ENCODE measurements at places on chromosomes 7 and 10. TPM values are rescaled to one million over a fixed set of nuclear protein-coding genes. Genes with fewer than 3 reads are reported as not detected.
A peak's percentile ranks its signal among the peaks of the same experiment; 100 is the strongest.

DNA sequence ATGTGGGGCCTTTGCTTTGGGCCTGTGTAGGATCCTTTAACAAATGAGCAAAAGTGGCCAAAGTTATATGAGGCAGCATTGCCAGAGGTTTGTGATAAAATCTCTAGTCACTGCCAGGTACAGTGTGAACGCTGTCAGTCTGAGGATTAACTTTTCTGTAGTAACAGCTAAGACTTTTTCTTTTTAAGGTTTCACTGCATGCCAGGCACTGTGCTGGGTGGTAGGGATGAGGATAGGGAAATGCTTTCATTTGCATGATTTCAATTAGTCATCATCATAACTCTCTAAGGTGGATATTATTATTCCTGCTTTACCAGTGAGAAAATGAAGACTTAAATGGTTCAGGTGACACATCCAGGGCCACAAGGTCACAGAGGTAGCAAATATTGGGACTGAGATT lies 79.7 kb upstream of the BMPER start:
- H3K36me3 ChIP-seq = no peaks in the 10 kb centered on the region
- no peak for DNase-seq
- H3K27ac ChIP-seq = no peak overlapping the region
- H3K4me1 ChIP-seq = no peaks in the 10 kb centered on the region

DNA sequence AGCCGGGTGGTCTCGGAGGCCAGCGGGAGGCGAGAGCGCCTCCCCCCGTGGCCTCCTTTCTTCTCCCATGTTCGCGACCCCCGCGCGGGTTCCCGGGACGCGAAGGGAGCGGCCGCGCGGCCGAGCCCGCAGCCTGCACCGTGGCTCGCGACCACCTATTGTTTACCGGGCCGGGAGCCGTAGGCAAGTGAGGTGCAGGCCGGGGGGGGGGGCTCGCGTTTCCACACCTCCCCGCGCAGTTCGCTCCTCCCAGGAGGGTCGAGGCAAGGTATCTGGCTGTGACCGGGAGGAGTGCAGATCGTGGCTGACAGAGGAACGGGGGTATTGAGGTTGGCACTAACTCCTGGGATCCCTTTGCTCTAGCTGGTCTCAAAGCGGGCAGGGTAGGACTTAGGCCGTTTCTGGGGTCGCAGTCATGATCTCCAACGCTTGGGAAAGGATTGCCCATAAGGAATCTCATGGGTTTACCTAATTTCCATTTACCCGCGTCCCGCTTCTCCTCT lies 734 bp downstream of the PTPN12 start:
- peaks cover 32% of the 10 kb centered on the region for H3K4me1 ChIP-seq
- DNase-seq = peak; percentile 80
- no peaks in the 10 kb centered on the region for H3K27me3 ChIP-seq
- H3K27ac ChIP-seq = peak overlapping the region; percentile 97

Gene PPIA
- total RNA-seq = 970 TPM

- no peaks in the 10 kb centered on the region for H3K27me3 ChIP-seq
- H3K27ac ChIP-seq = no peak overlapping the region
- H3K4me1 ChIP-seq = no peaks in the 10 kb centered on the region
Observed at GRCh38 chr7:3201306-3201705, 99.7 kb upstream of the SDK1 start.

DNA sequence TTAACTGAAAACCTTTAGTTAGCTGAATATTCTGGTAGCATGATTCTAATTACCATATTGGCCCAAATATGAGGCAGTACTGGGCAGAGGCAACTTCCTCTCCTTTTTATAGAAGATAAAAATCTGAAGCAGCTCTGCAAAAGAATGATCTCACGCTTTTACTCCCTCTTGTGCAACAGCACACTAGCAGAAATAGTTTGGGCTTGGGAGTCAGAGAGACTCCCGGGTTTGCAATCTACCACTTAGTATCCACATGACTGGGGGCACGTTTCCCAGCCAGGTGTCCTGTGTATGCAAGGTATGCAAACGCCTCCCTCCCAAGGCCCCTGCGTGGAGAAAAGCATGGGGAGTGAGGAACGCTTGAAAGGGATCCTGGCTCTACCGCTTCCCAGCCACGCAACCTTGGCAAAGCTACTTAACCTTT lies 47.2 kb upstream of the RHEB start:
- H3K4me1 ChIP-seq = peaks cover 5% of the 10 kb centered on the region
- H3K4me3 ChIP-seq = no peak overlapping the region
- peak; percentile 69 for DNase-seq
- H3K36me3 ChIP-seq = peaks cover 49% of the 10 kb centered on the region

DNA sequence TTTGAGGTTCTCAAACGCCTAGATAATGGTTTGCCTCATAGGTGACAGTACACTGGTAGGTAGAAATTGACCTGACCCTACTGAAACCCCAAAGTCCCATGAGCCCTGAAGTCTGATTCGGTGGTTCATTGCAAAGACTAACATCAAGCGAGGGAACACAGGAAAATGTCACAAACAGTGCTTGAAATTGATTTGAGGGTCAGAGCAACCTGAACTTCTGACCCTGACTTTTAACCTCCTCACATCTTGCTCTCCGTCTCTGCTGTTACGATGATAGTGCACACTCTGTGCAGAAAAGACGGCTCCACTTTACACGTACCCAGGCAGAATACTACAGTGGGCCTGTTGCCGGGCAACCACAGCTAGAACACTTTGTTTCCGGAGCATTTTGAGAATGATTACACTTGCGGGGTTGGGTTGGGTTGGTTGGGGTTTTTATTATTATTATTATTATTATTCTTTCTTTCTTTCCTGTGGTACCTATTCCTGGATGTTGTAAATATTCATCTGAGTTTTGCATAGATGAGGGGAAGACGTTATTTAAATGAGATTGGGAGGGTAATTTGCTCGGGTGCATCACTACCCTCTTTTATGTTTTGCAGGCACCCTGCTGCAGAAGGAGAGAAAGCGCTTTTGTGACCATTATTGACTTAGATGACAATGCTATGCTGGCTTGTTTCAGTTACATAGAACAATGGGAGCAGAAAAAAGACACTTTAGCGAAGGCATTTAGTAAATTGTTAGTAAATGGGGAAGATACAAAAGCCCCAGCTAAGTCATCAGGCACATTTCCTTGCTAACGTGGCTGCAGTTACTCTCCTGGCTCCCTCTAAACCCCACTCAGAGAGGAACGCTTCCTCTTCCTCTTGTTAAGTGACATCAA lies 438.1 kb upstream of the NRP1 start:
- no peaks in the 10 kb centered on the region for H3K4me1 ChIP-seq
- no peaks in the 10 kb centered on the region for H3K36me3 ChIP-seq
- H3K4me3 ChIP-seq = no peak overlapping the region
- DNase-seq = no peak

Gene PIK3CG
- total RNA-seq = 15.7 TPM

DNA sequence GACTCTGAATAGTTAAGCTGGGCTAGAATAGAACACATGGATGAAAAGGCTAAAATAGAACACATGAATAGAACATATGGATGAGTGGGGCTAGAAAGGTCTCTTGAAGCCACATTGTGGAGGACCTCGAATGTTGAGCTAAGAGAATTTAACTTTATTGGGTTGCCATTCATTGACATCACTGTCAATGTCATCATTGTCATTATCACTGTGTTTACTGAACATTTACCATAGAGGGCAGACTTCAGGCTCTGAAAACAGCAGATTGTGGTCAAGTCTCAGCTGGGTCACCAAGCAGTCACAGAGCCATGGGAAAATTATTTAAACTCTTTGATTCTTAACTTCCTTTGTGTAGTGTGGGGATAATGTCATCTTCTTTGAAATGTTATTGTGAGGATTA lies 80.4 kb downstream of the WDFY4 start:
- H3K4me1 ChIP-seq = no peaks in the 10 kb centered on the region
- no peaks in the 10 kb centered on the region for H3K36me3 ChIP-seq
- no peak overlapping the region for H3K27ac ChIP-seq

DNA sequence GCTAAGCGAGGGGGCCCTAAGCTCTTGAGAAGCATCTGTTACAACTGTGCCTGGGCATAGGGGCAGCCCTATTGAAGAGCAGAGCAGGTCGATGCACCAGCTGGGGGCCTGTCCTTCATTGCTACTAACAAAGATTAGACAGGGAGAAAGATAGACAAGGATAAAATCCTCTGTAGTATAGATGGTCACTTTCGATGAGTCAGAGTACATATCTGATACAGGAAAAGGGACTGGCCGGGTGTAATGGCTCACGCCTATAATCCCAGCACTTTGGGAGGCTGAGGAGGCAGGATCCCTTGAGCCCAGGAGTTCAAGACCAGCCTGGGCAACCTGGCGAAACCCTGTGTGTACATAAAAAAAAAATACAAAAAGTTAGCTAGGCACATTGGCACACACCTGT lies 13.6 kb downstream of the OPTN start:
- no peak for DNase-seq
- H3K27ac ChIP-seq = no peak overlapping the region
- peaks cover 14% of the 10 kb centered on the region for H3K4me1 ChIP-seq

GRCh38 chr10:1398626-1399410 lies 338.5 kb downstream of the ADARB2 start:
- H3K4me1 ChIP-seq = no peaks in the 10 kb centered on the region
- H3K27me3 ChIP-seq = no peaks in the 10 kb centered on the region
- DNase-seq = no peak

Gene CADPS2
- 46.1 TPM for total RNA-seq

Gene ZPBP
- not detected for total RNA-seq

Gene CCDC172
- total RNA-seq = not detected

All from upper lobe of right lung (tissue), 1 donor.